ENCODE measurements at places on chromosomes 3 and 15.

GRCh38 chr15:81843226-81843625 is 202.6 kb downstream of the MEX3B start:
- DNase-seq, result no peak

- no peak for DNase-seq
Observed at GRCh38 chr15:52158084-52158765, 33.0 kb downstream of the GNB5 start.

- no peak for DNase-seq
Observed at GRCh38 chr15:67918205-67918861, 78.5 kb upstream of the RNU6-1 start.

DNA sequence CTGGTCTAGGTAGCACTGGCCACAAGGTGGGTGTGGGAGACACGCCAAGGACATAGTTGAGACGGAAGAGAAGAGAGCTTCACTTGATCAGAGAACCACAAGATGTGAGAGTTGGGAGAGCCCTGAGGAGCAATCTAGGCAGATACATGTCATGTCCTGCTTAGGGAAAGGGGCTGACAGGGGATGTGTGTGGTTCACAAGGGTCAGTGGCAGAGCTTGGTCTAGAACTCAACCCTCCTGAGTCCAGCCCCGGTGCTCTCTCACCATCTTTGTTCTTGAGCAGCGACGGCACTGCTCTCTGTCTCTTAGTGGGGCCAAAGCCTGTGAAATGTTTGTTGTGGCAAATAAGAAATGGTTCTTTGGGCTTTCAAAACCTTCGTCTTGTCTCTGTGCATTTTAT is 243.5 kb upstream of the ROPN1 start:
- DNase-seq, result no peak

GRCh38 chr3:100374521-100374920 is 26.4 kb downstream of the TOMM70 start:
- no peak for DNase-seq
